Right kidney (tissue), 9 donors: ENCODE measurements at places on chromosomes 2 and 18.

GRCh38 chr2:206422493-206422892 is 20.8 kb upstream of the ADAM23 start:
- no peak for DNase-seq

DNA sequence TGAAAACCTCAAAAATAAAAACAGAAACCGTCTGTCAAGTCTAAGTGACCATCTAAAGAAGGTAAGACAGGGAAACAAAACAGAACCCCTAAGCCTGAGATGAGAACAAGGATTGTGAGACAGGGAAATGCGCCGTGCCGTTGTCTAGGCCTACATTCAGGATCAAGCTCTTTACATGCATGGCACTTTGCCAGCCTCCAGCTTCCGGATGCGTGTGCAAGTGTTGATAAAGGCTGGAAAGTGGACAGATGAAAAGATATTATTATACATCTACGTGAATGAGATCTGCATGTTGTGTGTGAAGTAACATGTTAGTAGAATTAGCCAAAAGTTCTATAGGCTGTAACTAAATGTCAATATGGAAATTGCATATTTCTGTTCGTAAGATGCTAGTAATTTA is 28.6 kb upstream of the TMEM87B start:
- DNase-seq: no peak

GRCh38 chr18:75132098-75132870 is 76.7 kb downstream of the PTGR3 start:
- DNase-seq: no peak

GRCh38 chr2:237715459-237715947 is 83.1 kb upstream of the RBM44 start:
- no peak for DNase-seq

- DNase-seq: no peak
Measured at GRCh38 chr2:101549371-101549770, 74.5 kb upstream of the RFX8 start.

GRCh38 chr2:22279541-22279940 is 1105.4 kb upstream of the KLHL29 start:
- no peak for DNase-seq

- no peak for DNase-seq
Measured at GRCh38 chr2:150646746-150647145, 159.3 kb upstream of the RND3 start.
